Temporal lobe (tissue), 4 donors: ENCODE measurements at places on chromosomes 12 and 14. TPM values are rescaled to one million over a fixed set of nuclear protein-coding genes. Genes with fewer than 3 reads are reported as not detected.

Gene PKP2
- 6.4 TPM for total RNA-seq

Gene CMKLR1
- 0.98 TPM for total RNA-seq

Gene TPPP2
- total RNA-seq, result not detected

Gene RTN1
- 846 TPM for total RNA-seq

Gene AQP6
- total RNA-seq, result 0.25 TPM

Gene DPY19L2
- 38.1 TPM for total RNA-seq

Gene C1S
- 11.3 TPM for total RNA-seq

Gene IL22
- not detected for total RNA-seq

Gene HOXC5
- not detected for total RNA-seq

Gene RNASE1
- total RNA-seq, result 8.9 TPM

Gene NAV3
- total RNA-seq, result 224 TPM

Gene MTHFD1
- total RNA-seq, result 28.0 TPM

Gene ATF7
- 7.1 TPM for total RNA-seq

Gene HSPB8
- 1.2 TPM for total RNA-seq

Gene DCN
- 46.7 TPM for total RNA-seq

Gene ADCY6
- total RNA-seq, result 28.8 TPM

Gene SYNDIG1L
- 0.98 TPM for total RNA-seq

Gene GPR132
- 0.74 TPM for total RNA-seq

Gene ARHGEF25
- 23.1 TPM for total RNA-seq

Gene FOXG1
- 54.8 TPM for total RNA-seq

Gene RNASE7
- not detected for total RNA-seq

Gene TMEM119
- 0.74 TPM for total RNA-seq

Gene CCDC177
- 4.2 TPM for total RNA-seq

Gene CD4
- 2.2 TPM for total RNA-seq

Gene ARF6
- total RNA-seq, result 37.6 TPM

Gene CCND2
- 145 TPM for total RNA-seq

Gene POMT2
- 13.8 TPM for total RNA-seq

Gene SERPINA12
- not detected for total RNA-seq

Gene FAM161B
- total RNA-seq, result 18.4 TPM

Gene C1QL4
- total RNA-seq, result under 0.01 TPM

Gene PTPRQ
- 0.49 TPM for total RNA-seq

Gene GRIN2B
- total RNA-seq, result 142 TPM

Gene SERPINA6
- not detected for total RNA-seq

Gene LBHD2
- not detected for total RNA-seq

Gene TAS2R14
- total RNA-seq, result 9.8 TPM

Gene MYO1H
- 0.25 TPM for total RNA-seq

Gene TAS2R42
- not detected for total RNA-seq

Gene TMEM30B
- total RNA-seq, result 0.49 TPM
